ENCODE measurements at places on chromosomes 5 and 9.

- DNase-seq, result no peak
Observed at GRCh38 chr9:3548648-3549047, 22.8 kb upstream of the RFX3 start.

DNA sequence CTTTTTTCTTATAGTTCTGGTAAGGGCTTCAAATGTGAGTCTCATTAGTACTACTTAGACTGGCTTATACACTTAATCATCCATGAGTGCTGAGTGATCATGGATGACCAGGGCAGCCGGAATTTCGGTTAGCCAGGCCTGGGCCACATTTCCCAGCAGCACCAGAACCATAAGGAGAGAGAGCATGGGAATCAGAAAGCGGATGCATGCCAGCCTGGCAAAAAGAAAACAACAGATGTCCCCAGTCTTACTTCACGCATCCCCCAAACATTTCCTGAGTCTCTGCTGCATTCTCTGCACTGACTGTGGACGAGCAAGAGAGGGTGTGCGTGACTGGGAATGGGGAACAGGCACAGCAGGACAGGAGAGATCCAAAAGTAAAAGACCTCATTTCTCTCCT lies 371.1 kb upstream of the ZNF608 start:
- no peak for DNase-seq

GRCh38 chr5:116922532-116922931 lies 347.9 kb upstream of the SEMA6A start:
- no peak for DNase-seq

DNA sequence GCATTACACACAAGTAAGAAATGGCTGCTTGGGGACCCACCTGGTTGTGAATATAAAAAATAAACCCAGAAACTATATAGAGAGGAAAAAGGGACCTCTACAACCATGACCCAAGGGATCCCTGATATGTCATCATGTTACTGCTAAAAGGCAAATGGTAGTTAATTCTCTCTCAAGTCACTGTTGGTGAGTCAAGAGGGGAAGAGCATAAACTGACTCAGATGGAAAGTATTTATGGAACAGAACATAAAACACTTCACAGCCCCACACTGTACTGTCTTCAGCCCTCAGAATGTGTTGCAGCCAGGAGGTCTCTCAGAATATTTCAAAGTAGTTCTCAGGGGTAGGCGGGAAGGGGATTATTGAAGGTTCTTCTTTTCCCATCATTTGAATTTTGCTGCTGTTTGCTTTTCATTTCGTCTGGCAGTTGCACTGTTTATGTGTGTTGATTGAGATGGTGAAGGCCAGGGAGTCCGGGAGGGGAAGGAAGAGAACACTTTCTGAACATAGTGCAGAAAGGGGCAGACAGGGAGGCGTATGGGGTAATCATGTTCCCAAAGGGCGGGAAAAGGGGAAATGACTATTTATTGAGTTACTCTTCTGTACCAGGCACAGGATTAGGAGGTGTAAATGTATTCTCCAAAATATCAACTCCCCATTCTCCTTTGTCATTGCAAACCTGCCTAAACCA lies 85.5 kb downstream of the TEK start:
- no peak for DNase-seq

- no peak for DNase-seq
Observed at GRCh38 chr5:140136624-140137023, 10.9 kb downstream of the IGIP start.

- DNase-seq, result no peak
Observed at GRCh38 chr5:156947925-156948324, 15.1 kb downstream of the TIMD4 start.

DNA sequence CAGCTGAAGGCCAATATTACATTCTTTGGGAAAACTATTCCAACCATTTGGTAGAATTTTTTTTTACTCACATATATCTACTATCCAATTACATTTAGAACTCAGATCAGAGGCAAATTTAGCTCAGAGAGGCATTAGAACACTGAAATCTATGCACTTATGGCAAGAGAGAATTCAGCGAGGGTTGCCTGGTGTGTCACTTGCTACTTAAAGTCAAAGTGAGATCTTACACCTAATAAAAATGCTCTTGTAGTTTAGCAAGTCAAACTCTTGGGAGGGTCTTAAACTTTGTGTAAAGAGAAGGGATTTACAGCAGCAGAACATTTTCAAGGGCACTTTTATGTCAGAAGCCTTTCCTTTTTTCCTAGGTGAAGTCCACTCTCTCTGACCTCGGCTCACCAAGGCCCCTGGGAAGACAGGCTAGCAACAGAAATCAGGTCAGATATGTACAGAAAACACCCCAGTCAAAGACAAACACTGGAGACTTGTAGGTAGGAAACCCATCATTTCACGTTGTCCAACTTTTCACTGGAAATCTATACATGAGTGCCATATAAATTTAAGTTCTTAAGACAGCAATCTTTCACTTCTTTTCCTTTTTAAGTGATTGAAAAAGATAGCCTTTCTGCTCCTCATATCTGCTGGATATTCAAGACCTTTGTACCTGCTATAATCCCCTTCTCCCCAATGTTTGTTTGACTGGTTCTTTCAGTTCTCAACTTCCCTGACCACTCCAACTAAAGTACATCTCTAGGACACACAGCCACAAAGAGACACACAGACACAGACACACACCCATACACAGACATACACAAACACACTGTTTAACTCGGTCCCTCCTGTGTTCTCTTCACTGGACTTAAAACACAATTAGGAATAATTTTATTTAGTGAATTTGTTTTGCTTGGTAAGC lies 635.8 kb downstream of the PDE4D start:
- no peak for DNase-seq

DNA sequence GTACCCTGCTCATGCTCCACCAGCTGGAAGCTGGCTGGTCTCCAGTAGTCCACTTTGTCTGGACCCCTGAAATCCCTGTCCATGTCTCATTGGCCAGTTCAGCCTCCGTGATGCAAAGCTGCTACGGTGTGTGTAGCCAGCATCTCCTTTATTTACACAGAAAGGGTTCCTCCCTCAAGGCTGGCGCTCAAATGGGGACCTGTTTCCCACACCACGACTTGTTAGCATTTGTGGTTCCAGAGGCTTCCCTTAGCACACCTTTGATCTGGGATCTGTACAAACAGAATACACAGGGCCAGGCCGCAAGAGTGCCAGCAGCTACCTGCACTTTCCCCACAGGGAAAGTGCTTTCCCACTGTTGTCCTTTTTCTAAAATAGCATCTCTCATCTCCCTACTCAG lies 5.7 kb upstream of the SMU1 start:
- DNase-seq, result no peak

All from NCI-H2081 treated with DMSO at 0.1 percent for 48 hours (cell line).